ENCODE measurements at places on chromosomes 12 and 14.

DNA sequence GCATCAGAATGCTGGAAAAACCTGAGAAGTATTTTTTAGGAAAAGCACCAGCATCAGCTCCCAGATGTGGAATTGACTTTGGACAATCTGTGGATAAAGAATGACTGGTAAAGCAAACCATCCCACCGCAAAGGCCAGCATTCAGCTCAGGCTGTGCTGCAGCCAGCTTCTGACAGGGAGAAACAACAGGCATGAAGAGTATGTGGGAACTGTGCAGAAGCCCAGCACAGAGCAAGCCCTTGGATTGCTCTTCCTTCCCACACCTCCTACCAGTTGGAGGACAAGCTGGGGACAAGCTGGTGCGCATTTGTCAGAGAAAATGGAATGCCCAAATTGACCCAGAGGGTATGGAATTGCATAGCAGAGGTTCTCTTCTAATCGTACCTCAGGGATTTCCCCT, 228.1 kb downstream of the ANO2 start:
- no peak for DNase-seq

DNA sequence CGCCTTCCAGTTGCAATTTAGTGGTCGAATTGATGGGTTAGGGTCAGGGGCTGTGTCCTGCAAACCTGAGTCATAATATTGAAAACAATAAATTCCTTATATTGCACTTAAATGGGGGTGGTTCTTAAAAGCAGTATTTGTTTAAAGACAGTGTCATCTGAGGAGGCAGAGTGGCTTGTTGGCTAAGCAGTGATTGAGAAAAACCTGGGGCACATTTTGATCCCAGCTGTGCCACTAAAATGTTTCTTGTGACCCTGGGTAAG, 48.4 kb downstream of the FBXW8 start:
- no peak for DNase-seq

DNA sequence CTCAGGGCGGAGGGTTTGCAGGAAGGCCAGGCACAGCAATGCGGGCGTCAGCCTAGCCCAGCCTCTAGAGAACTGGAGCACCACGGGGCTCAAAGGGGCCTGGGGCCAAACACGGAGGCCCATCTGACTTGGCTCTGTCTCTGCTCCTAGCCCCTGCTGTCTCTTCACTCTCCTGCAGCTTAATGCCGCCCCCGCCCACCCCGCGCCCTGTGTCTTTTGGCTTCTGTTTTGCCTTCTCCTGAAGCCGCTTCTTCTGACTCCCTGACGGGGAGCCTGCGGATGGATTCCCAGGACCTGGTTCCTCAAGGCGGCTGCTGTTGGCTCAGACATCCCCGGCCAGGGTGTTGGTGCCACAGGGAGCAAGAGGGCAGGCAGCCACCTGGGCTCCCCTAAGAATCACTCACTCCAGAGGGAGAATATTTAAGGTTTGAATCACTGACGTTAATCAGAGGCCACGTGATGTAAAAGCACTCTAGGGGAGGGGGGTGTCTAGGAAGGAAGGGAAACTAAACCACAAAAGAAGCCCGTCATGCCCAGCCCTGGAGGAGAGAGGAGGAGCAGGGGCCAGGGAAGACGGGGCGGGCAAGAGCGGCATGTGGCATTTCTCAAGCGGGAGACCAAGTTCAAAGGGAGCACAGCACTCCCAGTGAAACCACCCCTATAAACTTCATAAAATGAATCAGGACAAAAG, 36.9 kb upstream of the PRMT8 start:
- no peak for DNase-seq

DNA sequence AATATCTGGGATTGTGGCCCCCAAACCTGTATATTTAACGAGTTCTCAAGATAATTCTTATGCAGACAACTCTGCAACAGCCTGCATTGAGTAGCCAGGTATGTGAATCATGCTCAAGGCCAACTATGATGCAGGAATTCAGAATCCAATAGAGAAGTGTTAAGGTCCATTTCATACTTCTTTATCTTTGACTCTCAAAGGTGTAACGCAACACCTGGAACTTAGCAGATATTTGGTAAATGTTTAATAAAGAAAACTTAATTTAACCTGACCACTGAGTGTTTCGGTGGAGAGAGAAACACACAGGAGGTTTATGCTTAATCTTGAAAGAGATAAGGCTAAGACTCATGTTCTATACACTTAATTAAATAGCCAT, 156.5 kb upstream of the PLEKHG7 start:
- DNase-seq, result no peak
